Central memory CD4-positive, alpha-beta T cell (primary cell): ENCODE measurements at places on chromosomes 16 and 17.

DNA sequence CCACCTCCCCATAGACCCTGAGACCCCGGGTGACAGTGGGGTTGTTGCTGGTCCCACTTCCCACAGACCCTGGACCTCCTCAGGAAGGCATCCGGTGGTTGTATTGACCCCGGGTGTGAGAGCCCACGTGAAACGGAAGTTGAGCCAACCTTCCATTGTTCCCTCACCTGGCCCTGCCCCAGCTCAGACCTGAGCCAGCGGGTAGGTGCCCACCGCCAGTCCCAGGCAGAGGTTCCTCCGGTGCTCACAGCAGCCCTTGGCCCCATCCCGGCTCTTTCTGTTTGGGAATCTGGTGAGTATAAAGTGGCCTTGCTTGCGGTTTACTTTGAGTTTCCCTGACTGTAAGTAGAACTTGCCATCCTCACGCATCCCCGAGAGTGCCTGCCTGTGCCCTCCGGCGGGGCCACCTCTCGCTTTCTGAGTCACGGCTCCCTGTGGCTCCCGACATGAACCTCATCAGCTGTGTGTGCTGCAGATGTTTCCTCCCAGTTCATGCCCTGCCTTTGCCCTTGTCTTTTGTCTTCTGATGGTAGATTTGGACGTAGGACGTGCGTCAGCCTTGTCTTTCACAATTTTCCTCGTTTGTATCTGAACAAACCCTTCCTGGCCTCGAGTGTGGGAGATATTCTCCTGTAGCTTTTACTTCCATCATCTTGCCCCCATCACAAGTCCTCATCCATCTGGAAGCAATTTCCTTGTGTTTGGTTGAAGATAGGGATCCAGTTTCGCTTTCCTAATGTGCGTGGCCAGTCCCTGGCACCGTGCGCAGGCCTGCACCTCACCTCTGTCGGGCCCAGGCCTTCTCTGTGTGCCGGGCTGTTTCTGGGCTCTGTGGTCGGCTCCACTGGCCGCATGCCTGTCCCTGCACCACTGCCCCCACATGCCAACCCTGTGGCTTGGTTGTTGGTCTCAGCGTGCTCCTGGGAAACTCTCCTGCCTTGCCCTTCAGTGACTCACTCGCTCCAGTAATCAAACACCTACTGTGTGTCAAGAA lies 76.0 kb downstream of the METRNL start:
- DNase-seq: no peak

GRCh38 chr17:8015236-8015956 lies 13.0 kb downstream of the GUCY2D start:
- DNase-seq: no peak

GRCh38 chr16:11634312-11634711 lies 33.9 kb upstream of the SNN start:
- DNase-seq: no peak

GRCh38 chr16:60459463-60459862 lies 1576.8 kb downstream of the CDH8 start:
- DNase-seq: no peak

GRCh38 chr17:21687136-21687953 lies 5.0 kb upstream of the KCNJ18 start:
- no peak for DNase-seq

DNA sequence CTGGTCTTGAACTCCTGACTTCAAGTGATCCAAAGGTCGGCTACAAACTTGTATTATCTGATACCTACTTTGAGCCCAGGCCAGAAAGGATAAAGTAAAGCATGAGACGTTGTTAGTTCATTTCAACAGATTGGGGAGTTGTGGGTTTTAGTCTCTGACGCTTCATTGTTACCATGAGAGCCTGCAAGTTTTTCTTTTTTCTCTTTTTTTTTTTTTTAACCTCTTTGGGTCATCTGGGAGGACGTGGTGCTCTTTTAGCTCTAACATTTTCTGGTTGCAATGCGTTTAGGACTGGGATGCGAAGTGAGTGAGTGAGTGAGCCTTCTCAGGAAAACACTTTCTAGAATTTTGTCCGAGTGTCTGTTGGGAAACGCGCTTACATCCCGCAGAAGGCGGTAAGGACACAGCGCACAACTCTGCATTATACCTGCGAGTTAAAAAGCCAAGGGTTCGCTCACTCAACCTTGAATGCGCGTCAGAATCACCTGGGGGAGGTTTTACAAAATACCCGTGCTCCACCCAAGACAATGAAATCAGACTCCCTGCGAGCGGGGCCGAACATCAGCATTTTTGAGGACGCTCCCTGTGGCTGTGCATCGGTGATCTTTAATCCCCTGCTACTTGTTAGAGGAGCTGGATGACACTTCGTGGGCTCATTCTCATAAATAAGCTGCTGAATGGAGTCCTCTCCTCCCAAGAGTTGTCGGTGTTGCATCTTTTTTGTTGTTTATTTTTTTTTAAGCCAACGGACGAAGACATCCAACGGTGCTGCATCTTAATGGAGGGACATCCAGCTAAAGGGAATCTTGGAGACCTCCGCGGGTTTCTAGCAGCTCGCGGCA lies 629 bp upstream of the RNF135 start:
- peak; percentile 1 for DNase-seq

GRCh38 chr17:34374457-34374856 lies 11.4 kb upstream of the CCL1 start:
- no peak for DNase-seq

DNA sequence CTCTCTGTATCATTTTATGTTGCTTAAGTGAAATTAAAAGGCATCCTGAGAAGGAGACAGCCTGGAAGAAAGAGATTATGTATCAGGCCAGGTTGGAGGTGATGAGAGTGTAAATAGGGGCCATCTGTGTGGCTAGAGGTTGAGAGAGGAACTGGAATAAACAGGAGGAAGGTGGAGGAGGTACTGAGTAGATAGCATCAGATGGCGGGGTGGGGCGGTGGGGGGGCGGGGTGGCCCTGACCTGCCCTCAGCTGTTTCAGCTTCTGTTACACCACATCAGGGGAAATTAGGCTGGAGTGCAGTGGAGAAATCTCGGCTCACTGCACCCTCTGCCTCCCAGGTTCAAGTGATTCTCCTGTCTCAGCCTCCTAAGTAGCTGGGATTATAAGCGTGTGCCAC lies 6.9 kb upstream of the KCNG4 start:
- DNase-seq: no peak

- no peak for DNase-seq
These were observed 68.6 kb upstream of the TOB1 start for GRCh38 chr17:50934672-50935220.

GRCh38 chr16:66512272-66513110 lies 37.4 kb downstream of the TK2 start:
- no peak for DNase-seq

GRCh38 chr17:40352779-40353394 lies 11.7 kb downstream of the GJD3 start:
- DNase-seq: no peak

GRCh38 chr17:58265902-58266875 lies 14.5 kb downstream of the MPO start:
- DNase-seq: no peak

- DNase-seq: no peak
These were observed 40.0 kb downstream of the SF3B3 start for GRCh38 chr16:70563636-70564035.

DNA sequence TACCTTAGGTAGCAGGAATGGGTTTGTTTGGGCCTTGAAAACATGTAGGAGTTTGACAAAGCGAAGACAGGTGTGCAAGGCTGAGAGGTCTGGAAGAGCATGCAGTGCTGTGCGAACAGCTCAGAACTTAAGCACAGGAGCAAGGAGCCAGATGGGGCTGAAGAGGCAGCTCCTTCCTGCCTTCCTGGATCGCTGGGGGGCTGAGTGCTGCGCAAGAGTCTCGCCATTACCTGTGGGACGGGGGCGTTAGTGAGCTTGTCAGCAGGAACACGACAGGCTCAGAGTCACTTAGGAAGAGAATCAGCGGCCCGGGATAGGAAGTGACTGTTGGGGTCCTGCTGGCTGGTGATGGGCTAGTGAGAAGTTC lies 464 bp upstream of the MRM1 start:
- DNase-seq: no peak

DNA sequence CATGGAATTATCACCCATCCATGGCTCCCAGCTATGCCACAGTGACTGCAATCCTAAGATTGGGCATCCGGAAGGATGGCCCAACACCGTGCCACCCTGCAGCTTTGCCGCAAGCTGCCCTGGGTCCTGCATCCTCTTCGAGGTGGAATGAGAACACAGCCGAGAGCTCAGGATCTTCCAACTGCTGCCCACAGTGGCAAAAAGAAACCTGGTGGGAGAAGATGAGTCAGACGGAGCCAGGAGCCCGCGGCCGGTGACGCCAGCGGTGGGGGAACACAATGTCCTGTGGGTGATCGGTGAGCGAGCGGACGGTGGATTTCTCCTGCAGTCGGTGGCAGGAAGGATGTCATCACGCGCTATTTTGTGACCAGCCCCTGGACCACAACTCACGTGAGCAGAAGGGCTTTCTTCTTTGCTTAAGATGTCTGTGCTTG lies 20.1 kb downstream of the CD7 start:
- DNase-seq: peak; percentile 81

GRCh38 chr17:55421179-55421934 lies at the start of gene MMD:
MMD (minus strand) TSS chr17:55421835; CDS start chr17:55421695, 140 bp downstream.
- DNase-seq: no peak

- no peak for DNase-seq
These were observed 6.5 kb downstream of the NXN start for GRCh38 chr17:973053-973452.

GRCh38 chr17:50909765-50910605 lies 43.8 kb upstream of the TOB1 start:
- DNase-seq: peak; percentile 78

GRCh38 chr16:20214401-20214800 lies 112.9 kb downstream of the GP2 start:
- no peak for DNase-seq

GRCh38 chr17:49508061-49508865 lies 13.2 kb downstream of the NGFR start:
- DNase-seq: no peak

DNA sequence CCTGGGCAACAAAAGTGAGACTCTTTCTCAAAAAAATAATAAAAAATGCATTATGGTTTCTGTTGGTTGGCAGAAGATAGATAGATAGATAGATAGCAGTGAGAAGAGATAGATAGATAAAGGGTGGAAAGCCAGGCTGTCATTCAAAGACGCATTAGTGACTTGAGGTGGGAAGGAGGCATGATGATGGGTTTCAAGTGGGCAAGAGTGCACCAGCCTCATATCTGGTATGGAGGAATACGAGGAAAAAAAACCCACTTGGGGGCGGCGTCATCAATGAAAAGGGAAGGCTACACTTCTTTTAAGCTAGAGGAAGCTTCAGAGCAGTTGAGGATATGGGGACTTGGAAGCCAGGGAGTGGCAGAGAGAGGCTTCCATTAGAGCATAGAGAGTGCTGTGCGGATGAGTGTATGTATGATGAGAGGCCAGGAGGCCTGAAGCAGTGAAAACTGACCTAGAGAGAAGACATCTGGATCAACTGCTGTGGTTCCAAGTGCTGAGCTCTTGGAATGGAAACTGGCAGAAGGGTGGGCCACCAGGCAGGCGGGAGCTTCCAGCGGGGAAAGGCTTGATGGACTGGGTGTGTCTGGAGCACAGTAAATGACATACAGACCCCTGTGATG lies 31.8 kb downstream of the CEP95 start:
- DNase-seq: no peak

DNA sequence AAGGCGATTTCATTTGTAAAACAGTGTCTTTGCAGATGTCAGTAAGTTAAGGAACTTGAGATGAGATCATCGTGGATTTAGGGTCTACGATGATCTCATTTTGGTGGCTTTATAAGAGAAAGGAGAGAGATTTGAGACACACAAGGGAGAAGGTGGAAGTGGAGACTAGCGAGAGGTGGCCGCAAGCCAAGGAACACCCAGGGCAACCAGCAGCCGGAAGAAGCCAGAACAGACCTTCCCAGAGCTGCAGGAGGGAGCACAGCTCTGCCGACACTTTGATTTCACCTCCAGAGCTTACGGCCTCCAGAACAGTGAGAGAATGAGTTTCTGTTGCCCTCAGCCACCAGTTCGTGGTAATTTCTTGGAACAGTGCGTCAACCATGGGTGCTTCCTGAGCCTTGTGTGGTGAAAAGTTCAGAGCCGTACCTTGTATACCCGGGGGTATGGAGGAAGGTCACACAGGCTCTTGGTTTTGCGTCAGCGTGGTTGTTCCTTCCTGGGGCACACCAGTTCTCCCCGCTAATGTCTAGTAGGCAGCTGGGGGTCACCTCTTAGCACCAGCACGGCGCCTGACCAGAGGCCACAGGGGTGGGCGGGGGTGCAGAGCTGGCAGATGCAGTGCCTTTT lies 12.9 kb upstream of the SEC14L1 start:
- peak; percentile 88 for DNase-seq

GRCh38 chr16:85650844-85651628 lies 37.7 kb downstream of the GINS2 start:
- no peak for DNase-seq

DNA sequence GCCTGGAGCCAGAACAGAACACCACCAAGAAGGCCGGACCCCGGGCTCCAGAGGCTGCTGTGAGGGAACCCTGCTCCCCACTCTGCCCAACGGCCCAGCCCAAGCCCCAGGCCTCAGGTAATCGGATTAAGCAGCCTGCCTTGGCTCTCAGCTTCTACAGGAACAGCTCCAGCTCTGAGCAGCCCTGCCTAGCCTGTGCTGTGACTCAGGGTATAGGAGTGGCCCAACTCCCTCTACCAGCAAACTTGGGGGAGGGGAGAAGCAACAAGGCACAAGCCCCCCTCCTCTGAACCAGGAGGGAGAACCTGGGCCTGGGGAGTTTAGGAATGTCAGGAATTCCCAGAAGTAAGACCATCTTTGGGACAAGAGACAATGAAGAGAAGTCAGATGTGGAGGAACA lies 849 bp upstream of the SOX15 start:
- no peak for DNase-seq

- DNase-seq: no peak
These were observed 282.5 kb downstream of the SNX29 start for GRCh38 chr16:12258861-12259645.

DNA sequence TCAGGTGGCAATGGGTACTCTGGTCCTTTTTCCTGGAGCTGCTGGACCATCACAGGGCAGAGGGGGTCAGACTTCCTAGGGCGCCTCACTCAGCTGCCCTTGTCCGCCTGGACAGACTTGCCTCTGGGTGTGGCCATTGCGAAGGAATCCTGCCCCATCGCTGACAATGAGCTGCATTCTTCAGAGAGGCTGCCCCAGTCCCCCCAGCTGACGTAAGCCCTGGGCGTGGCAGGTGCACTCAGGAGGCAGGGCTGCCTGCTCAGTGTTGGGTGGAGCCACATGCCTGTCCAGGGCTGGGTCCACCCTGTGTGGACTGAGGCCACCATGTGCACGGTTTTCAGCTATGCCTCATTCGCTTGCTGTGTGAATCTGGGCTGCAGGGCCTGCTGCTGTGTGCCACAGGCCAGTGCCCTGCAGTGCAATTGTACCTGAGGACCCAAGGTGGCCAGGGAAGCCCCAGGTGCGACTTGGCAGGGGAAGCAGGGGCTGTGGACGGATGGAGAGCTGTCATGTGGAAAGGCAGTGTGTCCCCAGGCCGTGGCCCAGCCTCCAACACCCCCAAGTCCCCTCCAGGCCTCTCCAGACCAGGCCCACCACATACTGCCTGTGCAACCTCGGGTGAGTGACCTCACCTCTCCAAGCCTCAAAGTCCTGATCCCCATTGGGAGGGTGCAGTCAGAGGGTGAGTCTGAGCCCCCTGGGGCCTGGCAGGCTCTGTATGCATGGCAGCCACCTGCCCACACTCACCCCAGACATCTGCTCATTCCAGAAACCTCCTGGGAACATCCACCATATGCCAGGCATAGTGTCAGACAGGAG lies 14.0 kb upstream of the MPRIP start:
- no peak for DNase-seq
